ENCODE measurements at places on chromosomes 2 and 18. TPM values are rescaled to one million over a fixed set of nuclear protein-coding genes. Genes with fewer than 3 reads are reported as not detected.

Gene IGFBP2
- 663 TPM for total RNA-seq

Gene CFAP210
- not detected for total RNA-seq

Gene ACMSD
- not detected for total RNA-seq

GRCh38 chr18:23645568-23646175, 17.0 kb downstream of the ANKRD29 start:
- DNase-seq, result no peak

DNA sequence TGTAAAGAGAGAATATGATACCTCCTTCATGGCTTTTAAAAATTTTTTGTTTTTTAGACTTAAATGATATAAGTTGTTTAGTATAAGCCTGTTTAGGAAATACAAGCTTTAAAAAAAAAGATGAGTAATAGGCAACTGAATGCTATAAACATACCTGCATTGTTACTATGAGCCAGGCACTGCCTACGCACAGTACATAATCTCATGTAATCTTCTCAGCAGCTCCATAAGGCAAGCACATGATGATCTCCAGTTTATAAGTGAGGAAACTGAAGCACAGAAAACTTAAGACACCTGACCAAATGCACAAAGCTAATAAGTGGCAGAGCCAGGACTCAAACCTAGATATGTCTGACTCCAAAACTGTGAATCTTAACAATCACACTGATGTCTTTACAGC, 156.3 kb upstream of the SLC1A4 start:
- DNase-seq, result no peak

DNA sequence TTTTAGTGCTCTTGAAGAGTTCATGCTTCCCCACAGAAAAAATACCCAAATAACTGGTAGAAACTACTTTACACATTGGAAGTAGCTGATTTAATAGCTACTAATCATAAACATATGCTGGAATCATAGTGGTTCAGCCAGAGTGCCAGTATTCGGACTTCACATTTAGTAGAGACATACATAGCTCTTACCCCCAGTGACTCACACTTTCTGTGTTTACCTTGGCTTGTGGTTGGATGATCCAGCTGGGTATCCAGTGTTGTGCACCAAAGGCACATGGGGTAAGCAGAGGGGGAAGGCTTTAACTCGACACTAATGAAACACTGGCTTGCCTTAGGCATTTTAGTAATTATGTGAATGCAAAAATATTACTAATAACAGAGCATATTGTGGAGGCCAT, 18.1 kb downstream of the ARHGAP28 start:
- DNase-seq, result no peak

DNA sequence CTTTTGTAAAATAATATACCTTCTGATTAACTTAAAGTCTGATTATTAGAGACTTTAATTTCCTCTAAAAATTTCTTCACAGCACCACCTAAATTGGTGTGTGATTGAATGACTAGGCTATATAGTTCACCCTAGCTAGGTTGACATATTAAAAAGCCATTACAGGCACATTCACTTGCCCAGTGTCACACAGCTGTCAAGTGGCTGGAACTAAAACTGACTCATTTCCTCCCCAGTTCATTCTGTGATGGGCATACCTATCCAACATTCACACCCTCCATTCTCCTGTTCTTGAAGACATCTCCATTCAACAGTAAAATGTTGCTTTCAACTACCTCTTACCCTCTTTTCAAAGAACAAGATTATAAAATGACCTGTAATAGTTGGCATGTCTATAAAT, 334.5 kb downstream of the ARHGAP15 start:
- no peak for DNase-seq

- no peak for DNase-seq
Observed at GRCh38 chr2:230781130-230781797, 68.6 kb downstream of the CAB39 start.

DNA sequence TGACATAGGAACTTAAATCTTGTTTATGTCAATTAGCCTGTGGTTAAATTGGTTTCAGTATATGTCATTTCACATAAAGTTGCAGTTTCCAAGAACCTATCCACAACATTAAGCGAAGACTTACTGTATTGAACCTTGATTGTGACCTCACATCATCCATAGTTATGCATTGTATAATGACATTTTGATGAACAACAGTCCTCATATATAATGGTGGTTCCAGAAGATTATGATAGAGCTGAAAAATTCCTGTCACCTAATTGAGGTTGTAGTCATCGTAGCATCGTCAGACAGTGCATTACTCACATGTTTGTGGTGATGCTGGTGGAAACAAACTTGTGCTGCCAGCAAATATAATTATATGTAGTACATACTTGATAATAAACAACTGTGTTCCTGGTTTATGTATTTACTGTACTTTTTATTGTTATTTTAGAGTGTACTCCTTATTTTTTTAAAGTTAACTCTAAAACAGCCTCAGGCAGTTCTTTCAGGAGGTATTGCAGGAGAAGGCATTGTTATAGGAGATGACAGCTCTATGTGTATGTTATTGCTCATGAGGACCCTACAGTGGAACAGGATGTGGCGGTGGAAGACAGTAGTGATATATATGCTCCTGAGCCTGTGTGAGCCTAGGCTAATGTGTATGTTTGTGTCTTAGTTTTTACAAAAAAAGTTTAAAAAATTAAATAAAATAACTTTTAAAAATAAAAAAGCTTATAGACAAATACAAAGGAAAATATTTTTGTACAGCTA, 56.6 kb downstream of the UBE2E3 start:
- DNase-seq, result no peak

DNA sequence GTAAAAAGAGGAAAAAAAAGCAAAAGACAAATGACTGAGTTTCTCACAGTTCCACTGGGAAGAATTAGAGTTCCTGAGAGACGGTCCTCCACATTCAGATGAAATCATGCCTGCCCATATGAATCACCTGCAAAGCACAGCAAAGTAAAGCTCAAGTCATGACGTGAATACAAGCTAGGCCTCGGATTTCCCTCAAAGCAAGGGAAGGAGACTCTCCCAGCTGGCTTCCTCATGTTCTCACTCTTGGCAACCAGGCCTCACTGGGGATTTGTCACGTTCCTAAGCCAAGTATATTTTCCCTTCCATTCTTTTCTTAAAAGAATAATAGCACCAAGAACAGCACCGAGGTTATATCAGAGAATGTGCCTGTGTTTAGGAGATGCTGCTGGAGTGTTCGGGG, 47.0 kb downstream of the CYP27C1 start:
- DNase-seq, result no peak

Measured in aorta (tissue), 5 donors.